ENCODE measurements at places on chromosomes 11 and 22.

DNA sequence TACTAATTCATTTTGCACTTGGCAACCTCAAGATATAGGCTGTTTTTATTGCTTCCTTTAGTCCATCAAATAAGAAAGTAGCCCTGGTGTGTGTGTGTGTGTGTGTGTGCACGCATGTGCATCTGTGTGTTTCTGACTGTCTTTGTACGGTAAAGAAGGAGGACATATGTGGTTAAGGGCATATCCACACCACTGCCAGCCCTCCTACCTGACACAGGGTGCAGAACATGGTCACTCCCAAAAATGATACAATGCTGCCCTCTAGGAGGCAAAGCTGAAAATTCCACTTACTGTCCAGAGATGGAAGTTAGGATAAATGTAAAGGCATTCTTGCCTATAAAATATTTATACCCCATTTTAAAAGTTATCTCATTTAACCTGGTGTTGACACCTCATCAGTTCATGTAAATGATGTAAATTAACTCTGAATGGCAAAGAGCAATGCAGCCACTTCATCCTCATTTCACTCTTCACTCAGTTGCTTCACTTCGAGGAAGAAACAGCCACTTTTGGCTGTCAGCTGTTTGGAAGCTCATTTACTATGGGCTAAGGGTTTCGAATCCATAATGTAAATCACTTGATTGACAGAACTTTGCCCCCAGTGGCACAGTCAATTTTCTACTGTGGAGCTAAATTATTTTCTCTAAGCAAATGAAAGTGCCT lies 83.1 kb upstream of the MTNR1B start:
- DNase-seq = peak; percentile 75

GRCh38 chr11:66651016-66651415 lies 12.5 kb downstream of the RBM4 start:
- DNase-seq = no peak

- no peak for DNase-seq
Measured at GRCh38 chr11:126159719-126160344, 51.6 kb downstream of the RPUSD4 start.

DNA sequence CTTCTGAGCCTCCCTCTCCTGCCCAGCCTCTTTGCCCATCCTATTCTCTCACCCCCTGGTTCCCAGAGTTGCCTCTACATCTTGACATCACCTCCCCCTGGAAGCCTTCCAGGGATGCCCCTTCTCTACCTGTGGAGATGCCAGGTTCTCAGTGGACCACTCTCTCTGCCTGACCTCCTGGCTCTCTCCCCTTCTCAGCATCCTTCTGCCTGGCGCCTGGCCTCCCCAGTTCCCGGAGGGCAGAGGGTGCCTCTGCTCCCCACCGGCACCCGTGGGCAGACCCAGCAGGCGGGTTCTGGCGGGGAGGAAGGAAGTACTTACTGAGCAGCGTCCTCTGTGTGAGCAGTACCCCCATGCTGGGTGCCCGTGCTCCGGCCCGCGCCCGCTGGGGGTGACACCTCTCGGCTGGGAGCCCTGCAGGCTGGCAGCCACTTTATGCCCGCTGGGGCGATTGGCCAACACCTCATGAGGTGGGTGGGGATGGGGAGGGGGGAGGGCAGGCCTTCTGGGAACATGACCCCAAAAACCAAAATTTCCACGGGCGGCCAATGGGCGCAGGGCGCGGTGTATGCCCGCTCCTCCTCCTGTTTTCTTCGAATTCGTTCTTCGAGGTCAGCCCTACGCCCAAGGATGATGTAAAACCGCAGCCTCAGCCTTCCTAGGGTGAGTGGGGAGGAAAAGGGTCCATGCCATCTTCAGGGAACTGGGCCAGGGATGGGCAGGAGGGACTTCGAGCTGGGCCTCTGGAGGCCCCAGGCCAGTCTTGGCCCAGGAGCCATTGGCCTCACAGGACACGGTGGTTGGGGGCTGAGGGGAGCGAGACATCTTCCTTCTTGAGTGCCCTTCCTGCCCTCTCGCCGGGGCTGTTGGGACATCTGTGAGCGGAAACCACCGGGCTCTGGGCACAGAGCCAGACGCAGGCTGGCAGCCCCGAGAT lies at the start of gene OSM:
Gene OSM (minus strand): TSS at position 407 of the 937 bp plus-strand sequence. CDS start 52 bp downstream, at position 355.
- peak; percentile 96 for DNase-seq

GRCh38 chr22:42509548-42509947 lies 10.0 kb downstream of the RRP7A start:
- no peak for DNase-seq

- DNase-seq = no peak
Measured at GRCh38 chr11:113828191-113828590, 47.2 kb downstream of the USP28 start.

DNA sequence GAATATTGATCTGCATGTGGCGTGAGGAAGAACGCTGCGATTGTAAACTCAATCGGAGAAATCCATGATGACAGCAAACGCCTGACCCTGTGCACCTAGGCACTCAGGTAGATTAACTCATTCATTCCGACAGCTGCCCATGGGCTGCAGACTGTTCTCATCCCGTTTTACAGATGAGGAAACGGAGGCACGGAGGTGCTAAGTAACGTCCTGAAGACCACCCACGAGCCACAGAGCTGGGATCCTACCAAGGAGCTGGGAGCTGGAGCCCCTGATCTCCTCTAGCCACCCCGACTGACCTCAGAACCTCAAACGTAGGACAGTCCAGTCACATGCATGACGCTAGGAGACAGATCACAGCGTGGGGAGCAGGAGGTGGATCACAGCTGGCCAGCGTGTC lies 1092.7 kb downstream of the BRD1 start:
- DNase-seq = no peak

GRCh38 chr11:75768909-75769771 lies 562 bp downstream of the DGAT2 start:
- peak; percentile 37 for DNase-seq

- DNase-seq = no peak
Measured at GRCh38 chr22:37433786-37434185, 6.5 kb upstream of the ELFN2 start.

DNA sequence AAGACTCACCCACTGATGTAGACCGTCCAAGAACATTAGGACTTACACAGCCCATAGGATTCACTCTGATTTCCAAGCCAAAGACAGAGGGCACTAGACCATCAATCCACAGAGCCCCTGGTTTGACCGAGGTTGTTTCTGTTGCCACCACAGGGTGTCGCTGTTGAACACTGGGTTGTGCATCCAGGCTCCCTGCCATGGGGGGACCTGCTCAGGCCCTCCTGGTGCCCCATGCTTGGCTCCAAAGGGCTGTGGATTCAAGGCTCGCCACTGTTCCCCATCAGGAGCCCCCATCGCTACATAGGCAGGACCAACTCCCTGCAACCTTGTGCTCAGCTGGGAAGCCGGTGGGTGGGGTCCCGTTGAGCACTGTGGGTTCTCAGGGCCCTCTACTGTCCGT lies 128.0 kb upstream of the ANO1 start:
- peak; percentile 24 for DNase-seq

GRCh38 chr22:24107661-24108060 lies 73.6 kb upstream of the SUSD2 start:
- no peak for DNase-seq

DNA sequence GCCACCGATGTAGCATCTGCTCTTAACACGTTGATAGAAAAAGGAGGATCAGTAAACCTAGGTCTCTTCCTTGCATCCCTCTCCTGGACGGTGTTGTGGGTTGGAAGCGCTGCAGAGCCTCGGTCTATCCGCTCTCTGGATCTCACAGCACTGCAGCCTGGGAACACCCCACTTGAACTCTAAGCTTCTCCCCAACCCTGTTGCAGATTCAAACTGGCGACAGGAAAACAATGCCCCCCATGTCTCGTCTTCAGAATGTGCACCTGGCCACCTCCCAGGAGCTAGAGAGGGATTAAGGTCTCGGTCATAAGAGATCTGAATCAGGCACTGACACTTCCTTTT lies 454 bp downstream of the TMEM218 start:
- no peak for DNase-seq

DNA sequence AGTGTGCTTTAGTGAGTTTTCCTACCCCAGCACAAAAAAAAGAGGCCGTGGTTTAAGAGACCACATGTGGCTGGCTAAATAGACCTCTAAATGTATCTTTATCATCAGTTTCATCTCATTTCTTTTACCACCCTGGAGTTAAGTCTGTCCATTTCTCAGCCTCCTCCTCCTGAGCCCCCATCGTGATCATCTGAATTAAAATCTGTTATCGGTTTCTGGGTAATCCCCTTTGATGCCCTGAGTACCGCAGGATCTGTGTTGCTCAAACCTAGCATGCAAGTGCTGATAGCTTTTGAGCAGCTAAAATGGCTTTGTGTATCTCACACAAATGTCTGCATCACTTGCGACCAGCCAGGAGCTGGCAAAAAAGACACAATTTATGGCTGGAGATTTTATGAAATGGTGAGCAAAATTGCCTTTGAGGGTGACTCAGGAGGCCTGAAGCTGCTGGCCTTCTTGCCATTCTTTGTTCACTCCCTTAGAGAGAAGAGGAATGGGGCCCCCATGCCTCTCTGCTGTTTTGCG lies 236.5 kb downstream of the NTM start:
- no peak for DNase-seq

GRCh38 chr11:82858556-82859091 lies 41.6 kb downstream of the PRCP start:
- DNase-seq = no peak

- no peak for DNase-seq
Measured at GRCh38 chr11:122418032-122418431, 237.5 kb upstream of the UBASH3B start.

GRCh38 chr11:128629516-128630106 lies 42.3 kb upstream of the ETS1 start:
- DNase-seq = no peak

- DNase-seq = no peak
Measured at GRCh38 chr11:3775736-3776406, 21.5 kb downstream of the NUP98 start.

DNA sequence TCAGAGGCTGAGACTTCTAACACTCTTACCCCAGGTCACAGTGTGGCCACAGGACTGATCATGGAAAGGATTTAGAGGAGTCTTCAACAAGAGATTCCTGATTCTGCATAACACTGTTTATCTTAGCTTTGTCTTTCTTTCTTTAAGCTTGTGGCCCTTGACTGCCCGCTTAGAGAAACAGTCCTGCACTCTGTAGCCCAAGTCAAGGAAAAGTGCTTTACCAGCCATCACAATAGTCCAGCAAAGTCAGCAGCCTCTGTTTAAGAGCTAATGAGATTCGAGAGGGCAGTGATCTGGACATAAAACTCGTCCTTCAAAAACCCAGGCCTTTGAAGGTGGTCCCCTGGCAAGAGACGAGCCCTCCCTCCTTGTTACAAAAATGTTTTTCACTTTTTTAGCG lies 30.0 kb downstream of the PRDM10 start:
- no peak for DNase-seq

GRCh38 chr11:35083431-35084238 lies 55.3 kb upstream of the CD44 start:
- DNase-seq = peak; percentile 100

DNA sequence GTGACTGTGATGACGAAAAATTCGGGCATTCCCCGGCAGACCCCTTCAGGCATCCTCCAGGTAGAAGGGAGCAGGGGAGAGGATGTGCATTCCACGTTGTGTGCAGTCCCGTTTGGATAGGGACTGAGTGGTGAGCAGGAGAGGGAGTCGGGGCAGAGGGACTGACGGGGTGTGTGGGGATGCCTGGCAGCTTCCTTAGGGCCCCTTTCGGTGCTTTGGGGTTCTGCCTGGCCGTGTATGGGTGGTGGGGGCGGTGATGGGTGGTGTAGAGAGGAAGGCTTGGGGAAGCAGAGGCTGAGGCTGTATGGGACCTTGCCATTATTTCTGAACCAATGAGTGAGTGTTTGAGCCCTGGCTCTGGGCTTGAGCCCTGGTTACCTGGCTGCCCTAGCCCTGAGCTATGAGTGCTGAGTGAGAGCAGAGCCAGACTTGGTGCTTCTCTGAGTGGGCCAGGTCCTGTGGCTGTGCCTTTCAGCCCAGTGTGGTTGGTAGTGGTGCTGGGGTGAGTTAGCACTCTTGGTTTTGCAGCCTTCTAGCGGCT lies 914 bp downstream of the INPPL1 start:
- DNase-seq = peak; percentile 56

GRCh38 chr11:111435046-111435698 lies 56.1 kb upstream of the POU2AF1 start:
- no peak for DNase-seq

- no peak for DNase-seq
Measured at GRCh38 chr11:62538470-62539237, 8.0 kb downstream of the AHNAK start.

DNA sequence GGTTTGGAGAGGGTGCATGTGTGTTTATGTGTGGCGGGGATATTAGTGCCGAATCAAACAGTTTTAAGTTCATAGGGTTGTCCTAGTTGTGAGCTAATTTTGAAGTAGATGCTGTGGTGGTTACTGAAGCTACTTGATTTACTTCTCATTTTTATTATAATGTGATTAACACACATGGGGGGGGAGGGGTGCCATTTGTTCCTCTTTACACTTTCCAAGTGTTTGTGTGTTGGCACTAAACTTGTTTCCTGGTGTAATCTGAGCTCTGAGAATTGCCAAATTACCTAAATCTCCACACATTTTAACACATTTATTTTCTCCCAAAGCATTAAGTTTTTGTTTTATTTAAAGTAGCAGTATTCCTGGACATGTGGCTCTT lies 60.1 kb downstream of the ZNRF3 start:
- peak; percentile 78 for DNase-seq

GRCh38 chr11:63592975-63593395 lies 21.2 kb downstream of the PLAAT3 start:
- peak; percentile 48 for DNase-seq

GRCh38 chr22:37043828-37044538 lies 7.6 kb upstream of the KCTD17 start:
- DNase-seq = peak; percentile 60

DNA sequence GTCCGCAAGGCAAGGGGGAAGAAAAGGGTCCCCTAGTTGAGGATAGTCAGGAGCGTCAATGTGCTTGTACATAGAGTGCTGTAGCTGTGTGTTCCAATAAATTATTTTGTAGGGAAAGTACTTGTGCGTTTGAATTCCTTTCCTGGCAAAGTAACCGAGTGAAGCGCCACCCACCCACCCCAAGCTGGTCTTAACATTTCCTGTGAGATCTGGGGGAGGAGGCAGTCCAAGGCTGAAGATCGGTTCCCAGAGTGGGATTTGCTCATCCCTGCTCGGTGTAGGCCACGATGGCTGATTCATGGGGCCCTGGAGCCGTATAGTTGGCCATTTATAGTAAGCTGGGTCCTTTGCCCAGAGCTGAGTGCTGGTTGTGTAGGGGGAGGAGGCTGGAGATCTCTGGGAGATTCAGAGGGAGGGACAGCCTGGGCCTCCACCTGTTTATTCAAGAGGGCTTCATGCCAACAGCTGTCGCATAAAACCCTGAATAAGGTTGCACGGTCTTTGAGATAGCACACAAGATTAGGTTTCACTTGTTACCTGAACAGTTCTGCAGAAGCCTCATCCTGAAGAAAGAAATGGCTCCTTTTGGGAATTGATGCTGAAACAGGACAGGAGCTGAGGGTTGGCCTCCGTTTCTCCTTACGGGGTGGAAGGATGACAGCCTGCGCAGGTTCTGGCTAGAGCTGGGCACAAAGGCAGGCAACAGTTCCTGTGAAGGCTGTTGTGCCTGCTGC lies 2.4 kb downstream of the ATF4 start:
- no peak for DNase-seq

DNA sequence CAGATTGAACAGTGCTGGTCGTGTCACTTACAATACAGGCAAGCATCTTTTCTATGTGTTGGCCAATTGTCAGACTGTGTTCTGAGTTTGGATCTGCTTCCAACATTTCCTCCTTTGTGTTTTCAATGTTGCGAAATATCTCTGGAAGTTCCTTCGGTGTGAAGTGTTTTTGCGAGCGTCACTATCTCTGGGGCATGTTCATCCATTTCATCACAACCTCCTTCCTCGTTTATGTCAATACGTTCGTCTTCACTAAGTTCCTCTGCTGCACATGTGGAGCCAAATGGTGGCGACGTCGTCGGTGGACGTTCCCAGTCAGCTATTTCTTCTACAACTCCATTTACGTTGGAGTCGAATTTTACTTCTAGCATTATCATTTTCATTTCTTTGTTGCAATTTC lies 100.2 kb upstream of the LMO1 start:
- no peak for DNase-seq
